Common myeloid progenitor, CD34-positive (primary cell): ENCODE measurements at places on chromosomes 5 and 9.

DNA sequence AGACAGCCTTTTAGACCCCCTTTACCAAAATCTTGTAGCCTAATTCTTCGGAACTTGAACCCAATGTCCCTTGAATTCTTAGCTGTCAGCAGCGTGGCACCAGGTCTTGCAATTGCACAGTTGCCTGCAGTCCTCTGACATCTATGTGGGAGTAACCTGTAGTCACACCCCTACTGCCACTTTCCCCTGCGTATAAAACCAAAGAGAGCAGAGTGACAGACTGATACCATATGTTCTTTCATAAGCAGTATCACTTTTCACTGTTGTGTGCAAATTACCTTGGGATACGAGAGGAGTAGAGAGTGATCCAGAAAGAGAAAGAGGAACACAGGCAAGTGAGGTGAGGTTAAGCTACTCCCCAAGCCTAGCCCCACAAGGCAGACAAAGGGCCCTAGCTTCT lies 364.3 kb upstream of the ADAMTSL1 start:
- H3K36me3 ChIP-seq, result no peaks in the 10 kb centered on the region
- H3K4me1 ChIP-seq, result no peaks in the 10 kb centered on the region
- no peak overlapping the region for H3K4me3 ChIP-seq
- no peaks in the 10 kb centered on the region for H3K27me3 ChIP-seq
- H3K27ac ChIP-seq, result no peak overlapping the region
- DNase-seq, result no peak

GRCh38 chr9:104386013-104386412 lies 118.0 kb upstream of the OR13F1 start:
- H3K4me1 ChIP-seq, result no peaks in the 10 kb centered on the region
- H3K27ac ChIP-seq, result no peak overlapping the region
- no peak overlapping the region for H3K4me3 ChIP-seq

DNA sequence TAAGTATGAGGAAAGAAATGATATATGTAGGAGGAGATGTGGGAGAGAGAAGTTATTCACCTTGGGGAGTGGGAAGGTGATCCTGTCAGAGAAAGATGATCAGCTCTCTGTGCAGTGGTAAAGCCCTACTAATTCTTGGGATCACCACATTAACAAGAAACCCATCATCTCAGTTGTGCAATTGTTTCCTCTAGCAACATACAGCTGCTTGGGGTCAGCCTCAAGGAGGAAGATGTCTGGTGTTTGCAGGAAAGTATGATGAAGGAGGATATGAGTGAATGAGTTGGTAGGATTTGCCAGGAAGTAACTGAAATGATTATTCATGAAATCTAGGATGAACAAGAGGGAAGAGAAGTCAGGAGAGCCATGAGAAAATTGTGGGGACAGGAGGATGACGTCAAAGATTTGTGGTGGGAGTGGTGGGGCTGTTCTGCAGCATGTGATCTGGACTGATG lies 50.1 kb downstream of the TNFSF8 start:
- no peak overlapping the region for H3K27ac ChIP-seq
- no peak for DNase-seq
- H3K4me3 ChIP-seq, result no peak overlapping the region
- no peaks in the 10 kb centered on the region for H3K36me3 ChIP-seq
- H3K27me3 ChIP-seq, result no peaks in the 10 kb centered on the region

- H3K27me3 ChIP-seq, result no peaks in the 10 kb centered on the region
- H3K36me3 ChIP-seq, result no peaks in the 10 kb centered on the region
- H3K4me3 ChIP-seq, result no peak overlapping the region
- no peak overlapping the region for H3K27ac ChIP-seq
- no peak for DNase-seq
These were observed 179.9 kb downstream of the GLIS3 start for GRCh38 chr9:4119778-4120554.

DNA sequence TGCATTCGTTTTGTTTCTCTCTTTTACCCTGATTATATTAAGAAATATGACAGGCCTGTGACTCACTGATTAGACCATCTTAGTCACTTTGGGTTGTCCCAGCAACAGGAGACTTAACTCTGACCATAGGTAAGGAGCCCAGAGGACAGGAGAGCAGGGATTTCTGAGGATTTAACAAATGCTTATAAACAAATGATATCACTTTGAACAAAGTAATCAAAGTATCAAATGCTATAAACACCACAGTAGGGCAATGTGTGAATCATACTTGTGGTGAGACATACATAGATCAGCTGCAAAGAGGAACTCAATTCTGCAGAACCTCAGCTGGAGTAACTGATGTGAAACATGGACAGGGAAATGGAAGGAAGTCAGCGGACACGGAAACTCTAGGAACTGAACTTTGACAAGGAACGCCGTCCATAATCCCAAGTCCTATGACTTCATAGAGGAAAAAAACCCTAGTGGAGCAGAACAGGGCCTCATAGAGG lies 190.6 kb upstream of the MSX2 start:
- peak; percentile 76 for DNase-seq
- H3K27ac ChIP-seq, result no peak overlapping the region
- peaks cover 37% of the 10 kb centered on the region for H3K4me1 ChIP-seq
- no peak overlapping the region for H3K4me3 ChIP-seq
- no peaks in the 10 kb centered on the region for H3K36me3 ChIP-seq
